Naive B cell (primary cell): ENCODE measurements at places on chromosomes 16 and 17.
A peak's percentile ranks its signal among the peaks of the same experiment; 100 is the strongest.

GRCh38 chr17:1272701-1273100, 2.5 kb downstream of the BHLHA9 start:
- DNase-seq, result no peak

GRCh38 chr17:18016426-18016825, 22.5 kb downstream of the ATPAF2 start:
- no peak for DNase-seq

DNA sequence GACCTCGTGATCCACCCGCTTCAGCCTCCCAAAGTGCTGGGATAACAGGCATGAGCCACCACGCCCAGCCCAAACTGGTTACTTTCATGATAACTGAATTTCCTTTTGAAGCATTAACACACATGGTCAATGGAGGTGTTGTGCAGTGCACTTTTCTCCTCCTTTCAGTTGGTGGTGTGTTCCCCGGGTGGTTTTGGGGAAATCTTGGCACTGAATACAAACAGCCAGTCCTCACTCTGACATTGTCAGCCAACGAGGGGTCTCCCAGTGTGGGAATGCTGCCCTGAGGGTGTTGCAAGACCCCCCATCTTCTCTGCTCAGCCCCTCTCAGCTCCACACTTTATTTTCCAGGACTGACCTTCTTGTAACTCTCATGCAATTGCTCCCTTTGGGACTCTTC, 70.5 kb downstream of the SOX9 start:
- no peak for DNase-seq

DNA sequence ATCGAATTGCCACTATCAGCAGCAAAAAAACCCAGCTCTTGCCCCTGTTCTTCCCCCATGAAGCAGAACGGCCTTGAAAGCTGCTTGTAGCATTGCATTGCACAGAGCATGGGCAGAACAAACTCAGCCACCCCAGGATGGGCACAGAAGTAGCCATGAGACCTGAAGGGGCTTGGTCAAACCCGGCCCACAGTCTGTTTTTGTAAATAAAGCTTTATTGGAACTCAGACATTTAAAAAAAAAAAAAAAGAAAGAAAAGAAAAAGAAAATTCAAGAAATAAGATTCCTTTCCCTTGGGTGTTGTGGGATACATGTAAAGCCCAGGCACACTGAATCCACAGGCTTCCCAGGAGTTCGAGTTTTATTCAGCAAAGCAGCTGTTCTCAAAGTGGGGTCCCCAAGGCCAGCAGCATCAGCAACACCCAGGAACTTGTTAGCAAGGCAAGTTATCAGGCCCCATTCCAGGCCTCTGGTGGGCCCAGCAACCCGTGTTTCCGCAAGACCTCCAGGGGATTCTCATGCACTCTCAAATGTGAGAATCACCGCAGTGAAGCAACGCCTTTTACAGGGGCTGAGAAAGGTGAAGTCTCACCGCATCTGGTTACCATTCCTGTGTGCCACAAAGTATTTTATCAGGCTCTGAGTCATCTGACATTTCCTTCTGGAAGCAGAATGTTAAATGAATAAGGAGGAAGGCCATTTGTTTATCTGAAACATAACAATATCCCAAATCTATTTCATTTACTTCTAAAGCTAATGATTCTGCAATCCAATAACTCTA, 108.2 kb downstream of the SLC39A11 start:
- DNase-seq, result no peak

- peak; percentile 87 for DNase-seq
Measured at GRCh38 chr17:14359163-14360020, 58.5 kb downstream of the HS3ST3B1 start.

DNA sequence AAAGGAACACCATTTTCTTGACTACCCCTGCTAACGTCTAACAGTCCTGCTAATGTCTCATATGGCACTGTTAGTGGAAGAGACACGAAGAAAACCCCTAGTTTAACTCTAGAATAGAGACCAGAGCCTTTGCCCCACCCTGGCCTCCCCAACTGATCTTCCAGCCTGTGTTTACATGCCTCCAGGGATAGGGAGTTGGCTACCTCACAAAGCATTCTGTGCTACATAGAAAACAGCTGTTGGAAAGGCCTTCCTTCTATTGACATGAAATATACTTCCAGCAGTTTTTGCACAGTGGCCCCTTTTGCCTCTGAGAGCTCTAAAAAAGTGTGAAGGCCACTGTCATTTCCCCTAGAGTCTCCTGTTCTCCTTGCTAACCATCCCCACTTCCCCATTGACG, 73.1 kb downstream of the ASIC2 start:
- DNase-seq, result no peak

GRCh38 chr17:73657473-73658116, 13.3 kb upstream of the SDK2 start:
- no peak for DNase-seq

DNA sequence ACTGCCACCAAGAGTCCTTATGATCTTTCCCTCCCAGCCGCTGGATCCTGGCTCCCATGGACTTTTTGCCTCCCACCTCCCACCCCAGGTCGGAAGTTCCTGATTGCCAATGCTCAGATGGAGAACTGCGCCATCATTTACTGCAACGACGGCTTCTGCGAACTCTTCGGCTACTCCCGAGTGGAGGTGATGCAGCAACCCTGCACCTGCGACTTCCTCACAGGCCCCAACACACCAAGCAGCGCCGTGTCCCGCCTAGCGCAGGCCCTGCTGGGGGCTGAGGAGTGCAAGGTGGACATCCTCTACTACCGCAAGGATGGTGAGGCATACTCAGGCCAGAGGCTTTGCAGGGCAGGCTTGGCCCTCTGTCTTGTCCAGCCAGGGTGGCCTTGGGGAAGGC, 893 bp downstream of the KCNH6 start:
- no peak for DNase-seq

- DNase-seq, result no peak
Measured at GRCh38 chr16:75265911-75266701, 14.7 kb upstream of the BCAR1 start.

GRCh38 chr17:45739786-45740185, 44.3 kb upstream of the CRHR1 start:
- no peak for DNase-seq

GRCh38 chr16:59698346-59699020, 964.4 kb upstream of the GOT2 start:
- DNase-seq, result no peak

GRCh38 chr16:85510041-85510659, 103.0 kb upstream of the GSE1 start:
- DNase-seq, result no peak

DNA sequence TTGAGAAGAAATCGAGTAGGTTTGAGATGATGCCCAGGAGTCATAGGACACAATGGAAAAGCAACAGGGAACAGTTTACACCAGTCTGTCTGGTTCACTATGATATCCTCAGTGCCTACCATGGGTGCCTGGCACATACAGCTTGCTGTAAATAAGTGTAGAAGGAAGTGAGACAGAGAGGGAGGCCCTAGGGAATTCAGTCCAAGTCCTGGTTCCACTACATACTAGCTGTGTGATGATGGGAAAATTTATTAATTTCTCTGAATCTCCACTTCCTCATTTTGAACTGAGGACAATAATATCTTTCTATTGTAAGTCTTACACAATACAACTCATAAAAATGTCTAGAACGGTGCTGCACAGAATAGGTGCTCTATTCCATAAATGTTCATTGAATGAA, 53.3 kb upstream of the LYRM9 start:
- DNase-seq, result peak; percentile 41

GRCh38 chr17:32993977-32994376, 2.3 kb downstream of the SPACA3 start:
- DNase-seq, result no peak

GRCh38 chr17:29929533-29930408, at the start of gene SSH2:
Gene SSH2 (minus strand): TSS chr17:29930228. CDS start chr17:29930000, 228 bp downstream.
- DNase-seq, result peak; percentile 89

GRCh38 chr16:10761373-10761772, 17.7 kb downstream of the NUBP1 start:
- no peak for DNase-seq

- DNase-seq, result no peak
Measured at GRCh38 chr17:50266384-50267073, 7.7 kb upstream of the TMEM92 start.

DNA sequence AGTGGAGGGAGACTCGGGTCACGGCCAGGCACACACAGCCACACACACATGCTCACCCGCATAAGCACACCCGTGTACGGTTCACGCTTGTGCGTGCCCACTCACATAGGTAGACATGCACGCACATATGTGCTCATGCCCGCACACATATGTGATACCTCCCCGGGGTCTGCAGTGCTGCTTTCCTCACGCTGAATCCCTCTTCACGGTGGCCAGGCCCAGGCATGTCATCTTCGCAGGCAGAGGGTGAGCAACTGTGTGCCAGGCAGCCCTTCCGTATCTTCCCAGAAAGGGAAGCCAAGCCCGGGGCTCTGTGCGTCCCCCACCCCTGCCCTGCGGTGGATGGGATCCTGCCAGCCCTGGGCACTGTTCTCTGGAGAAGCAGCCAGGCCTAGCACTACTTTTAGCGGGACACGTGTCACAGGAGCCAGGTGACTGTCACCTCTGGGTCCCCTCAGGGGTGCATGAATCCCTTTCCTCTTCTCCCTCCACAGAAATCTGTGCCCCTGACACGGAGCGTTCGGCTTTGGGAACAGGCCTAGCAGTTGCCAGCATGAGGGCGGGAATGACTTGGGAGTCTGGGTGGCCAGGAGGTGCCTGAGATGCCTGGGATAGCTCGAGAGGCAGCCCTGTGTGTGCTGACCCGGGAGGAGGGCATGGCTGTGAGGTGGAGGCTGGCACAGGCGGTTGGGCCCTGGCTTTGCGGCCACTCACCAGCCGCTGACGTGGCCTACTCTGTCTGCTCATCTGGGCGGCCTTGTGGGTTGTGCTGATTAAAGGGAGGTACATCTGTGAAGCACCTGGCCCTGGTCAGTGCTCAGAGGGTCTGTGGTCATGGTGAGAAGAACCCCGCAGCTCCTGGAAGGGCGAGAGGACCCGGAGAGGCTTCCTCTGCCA, 47.5 kb downstream of the BAIAP2 start:
- DNase-seq, result no peak

- no peak for DNase-seq
Measured at GRCh38 chr16:65965628-65966027, 400.9 kb upstream of the CDH5 start.

GRCh38 chr16:48546774-48547173, 63.2 kb downstream of the N4BP1 start:
- DNase-seq, result no peak

DNA sequence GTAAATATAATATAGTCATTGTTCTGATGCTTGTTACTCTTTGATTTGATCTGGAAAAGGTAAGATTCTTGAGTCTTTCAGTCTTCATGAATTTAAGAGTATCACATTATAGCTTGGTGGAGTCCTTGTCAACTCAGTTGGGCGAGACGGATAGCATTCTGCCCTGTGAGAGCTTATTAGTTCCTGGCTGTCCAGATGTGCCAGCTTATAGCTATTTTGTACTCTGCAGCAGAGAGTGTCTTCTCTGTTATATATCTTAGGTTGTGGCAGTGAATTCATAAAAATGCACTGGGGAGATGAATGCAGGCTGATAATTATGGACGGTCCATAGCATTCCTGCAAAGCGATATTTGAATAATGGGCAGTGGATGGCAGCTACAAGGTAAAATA, 51.0 kb upstream of the CRISPLD2 start:
- no peak for DNase-seq

- DNase-seq, result no peak
Measured at GRCh38 chr16:20671903-20672302, 25.6 kb downstream of the ACSM1 start.
